ENCODE measurements at places on chromosomes 5 and 9.

DNA sequence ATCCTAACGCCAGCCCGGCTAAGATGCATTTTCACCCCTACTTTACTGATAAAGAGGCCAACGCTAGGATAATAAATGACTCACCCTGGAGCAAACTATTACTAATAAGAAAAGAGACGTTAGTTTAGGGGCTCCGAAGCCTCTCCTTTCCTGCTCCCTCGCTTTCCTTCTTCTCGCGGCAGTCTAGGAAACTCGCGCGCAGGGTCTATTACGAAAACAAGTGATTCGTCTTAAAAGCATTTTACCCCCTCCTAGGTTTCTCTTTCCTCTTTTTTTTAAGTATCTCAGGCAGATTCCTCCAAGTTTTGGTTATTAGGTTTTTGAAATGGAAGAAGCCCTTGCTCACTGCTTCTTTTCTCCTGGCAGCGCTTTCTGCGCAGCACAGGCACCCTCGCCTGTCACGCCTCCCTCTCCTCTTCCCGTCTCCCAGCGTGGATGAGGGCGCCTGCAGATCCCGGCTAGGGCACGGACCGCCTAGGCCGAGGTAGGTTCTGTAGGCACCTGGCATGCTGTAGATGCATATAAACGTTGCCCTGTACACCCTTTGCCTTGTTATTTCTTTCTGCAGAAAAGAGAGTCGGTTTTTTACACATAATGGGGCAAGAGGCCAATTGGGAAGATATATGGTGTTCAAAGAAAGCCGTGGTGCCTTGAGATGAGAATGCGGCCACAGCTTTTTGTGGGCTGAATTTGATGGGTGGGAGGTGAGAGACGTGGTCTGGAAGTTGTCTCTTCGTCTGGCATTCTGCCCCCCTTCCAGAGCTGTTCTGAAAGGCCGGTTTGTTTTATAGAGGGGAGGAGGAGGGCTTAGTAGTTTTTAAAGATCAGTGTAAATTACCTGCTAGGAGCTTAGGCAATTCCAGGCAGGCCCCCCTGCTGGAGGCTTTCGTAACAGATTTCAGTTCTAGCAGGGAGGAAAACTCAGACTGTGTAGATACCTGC is 983 bp downstream of the GCNT1 start:
- no peak for DNase-seq

DNA sequence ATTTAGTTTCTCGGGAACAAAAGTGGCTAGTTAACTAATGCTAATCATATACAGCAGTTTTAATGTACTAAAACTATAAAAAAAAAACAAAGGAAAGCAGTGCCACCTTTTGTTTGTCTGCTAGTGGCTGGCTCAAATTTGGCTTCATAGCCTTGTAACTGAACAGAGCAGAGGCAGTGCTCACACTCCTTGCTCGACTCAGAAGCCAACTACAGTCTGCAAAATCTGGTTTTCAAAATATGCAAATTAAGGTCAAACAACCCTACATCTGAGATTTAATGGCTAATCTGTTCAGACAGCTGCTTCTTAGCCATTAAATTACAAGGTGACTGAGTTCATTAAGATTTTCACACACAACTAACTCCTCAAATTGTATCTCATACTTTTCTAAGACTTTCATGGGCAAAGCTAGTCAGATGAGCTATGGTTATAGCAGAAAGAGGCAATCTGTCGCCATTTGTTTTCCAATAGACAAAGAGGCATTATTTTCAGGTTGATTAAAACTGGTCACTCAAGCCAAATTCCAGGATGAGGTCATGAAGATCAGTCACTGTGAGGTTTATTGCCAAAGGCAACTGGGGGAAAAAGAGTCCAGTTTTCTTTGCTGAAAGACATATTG is 56.8 kb upstream of the EPB41L4A start:
- DNase-seq: no peak

GRCh38 chr5:66551338-66551737 is 44.9 kb upstream of the MAST4 start:
- no peak for DNase-seq

GRCh38 chr5:113230711-113231652 is 203.8 kb downstream of the TSSK1B start:
- no peak for DNase-seq

DNA sequence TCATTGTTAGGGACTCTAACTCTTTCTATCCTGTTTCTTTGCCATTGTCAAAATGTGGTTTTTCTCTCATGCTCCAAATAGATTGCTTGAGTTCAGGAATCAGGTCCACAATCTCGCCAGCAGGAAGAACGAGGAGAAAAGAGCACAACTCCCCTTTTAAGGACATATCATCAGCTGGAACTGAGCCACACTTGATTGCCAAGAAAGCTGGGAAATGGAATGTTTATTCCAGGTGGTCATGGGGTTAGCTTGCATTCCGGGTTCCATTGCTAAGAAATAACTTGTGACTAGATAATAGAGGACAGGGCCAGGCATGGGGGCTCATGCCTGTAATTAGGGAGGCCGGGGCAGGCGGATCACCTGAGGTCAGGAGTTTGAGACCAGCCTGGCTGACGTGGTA is 32.4 kb upstream of the C9orf57 start:
- no peak for DNase-seq

- DNase-seq: no peak
Observed at GRCh38 chr5:146762830-146763229, 115.7 kb downstream of the PPP2R2B start.

- no peak for DNase-seq
Observed at GRCh38 chr5:66247176-66247960, 103.3 kb downstream of the SREK1 start.

All from amygdala (tissue), 56 donors.